ENCODE measurements at places on chromosomes 5 and 9.

DNA sequence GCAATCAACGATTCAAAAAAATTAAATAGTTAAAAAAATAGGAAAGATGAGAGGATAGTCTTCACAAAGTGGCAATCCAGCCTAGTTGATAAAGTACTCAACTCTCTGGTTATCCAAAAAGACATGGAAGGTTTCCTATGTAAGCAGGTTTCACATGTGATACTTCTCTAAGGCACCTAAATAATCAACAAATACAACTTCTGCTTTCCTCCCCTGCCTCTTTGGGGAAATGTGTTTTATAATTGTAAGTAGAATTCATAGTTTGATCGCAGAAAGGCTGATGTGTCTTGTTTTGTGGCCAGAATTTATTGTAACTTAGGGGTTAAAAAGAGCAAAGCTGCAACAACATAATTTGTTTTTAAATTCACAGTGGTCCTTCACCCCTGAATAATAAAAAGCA is 855.5 kb upstream of the DMAC1 start:
- DNase-seq = no peak

GRCh38 chr5:158642879-158643278 is 456.8 kb downstream of the EBF1 start:
- peak; percentile 8 for DNase-seq

- DNase-seq = no peak
Measured at GRCh38 chr5:31068287-31068686, 125.2 kb upstream of the CDH6 start.

DNA sequence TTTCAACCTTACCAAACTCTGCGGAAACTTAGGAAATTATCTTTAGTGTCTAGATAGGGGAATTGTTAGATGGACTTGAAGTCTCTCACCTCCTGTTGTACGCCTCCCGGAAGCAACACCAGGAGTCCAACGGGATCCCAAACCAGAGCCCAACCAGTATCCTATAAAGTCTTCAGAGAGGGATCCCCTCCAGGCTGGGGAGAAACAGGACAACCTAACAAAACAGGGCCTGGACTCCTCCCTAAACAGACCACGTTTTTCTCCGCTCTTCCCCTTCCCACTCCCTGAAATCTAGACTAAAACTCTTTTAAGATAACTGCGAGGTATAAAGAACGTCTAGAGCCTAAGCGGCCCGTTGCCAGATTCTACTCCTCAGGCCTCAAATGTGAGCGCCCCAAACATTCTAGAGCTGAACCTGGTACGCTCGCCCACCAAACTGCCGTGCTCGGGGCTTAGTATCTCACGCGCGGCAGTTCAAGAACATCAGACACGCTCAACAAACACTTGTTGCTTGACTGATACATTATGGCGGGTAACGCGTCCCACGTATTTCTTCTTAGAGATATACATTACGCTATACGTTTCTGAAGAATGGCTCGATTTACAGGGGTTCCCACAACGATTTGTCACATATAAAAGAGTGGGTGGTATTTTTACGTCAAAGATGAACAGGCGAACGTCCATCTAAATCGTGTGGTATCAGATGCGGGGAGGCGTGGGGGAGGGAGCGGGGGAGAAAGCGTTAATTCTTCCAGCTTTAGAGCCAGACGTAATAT is 663 bp upstream of the SMIM27 start:
- peak; percentile 34 for DNase-seq

DNA sequence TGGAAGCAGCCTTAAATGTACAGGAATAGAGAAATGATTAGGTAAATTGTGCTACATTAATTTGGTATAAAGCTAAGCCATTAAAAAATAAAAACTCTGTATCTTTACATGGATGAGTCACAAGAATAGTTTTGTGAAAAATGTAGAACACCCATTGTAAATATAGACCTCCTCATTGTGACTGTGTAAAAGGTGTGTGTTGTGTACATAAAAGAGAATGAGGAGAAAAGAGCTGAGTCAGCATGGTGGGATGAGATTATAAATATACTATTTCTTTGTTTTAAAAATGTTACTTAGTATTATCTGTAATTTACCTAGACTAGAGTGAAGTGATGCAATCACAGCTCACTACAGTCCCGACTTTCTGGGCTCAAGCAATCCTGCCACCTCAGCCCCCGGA is 250.5 kb downstream of the KIAA0825 start:
- DNase-seq = no peak

DNA sequence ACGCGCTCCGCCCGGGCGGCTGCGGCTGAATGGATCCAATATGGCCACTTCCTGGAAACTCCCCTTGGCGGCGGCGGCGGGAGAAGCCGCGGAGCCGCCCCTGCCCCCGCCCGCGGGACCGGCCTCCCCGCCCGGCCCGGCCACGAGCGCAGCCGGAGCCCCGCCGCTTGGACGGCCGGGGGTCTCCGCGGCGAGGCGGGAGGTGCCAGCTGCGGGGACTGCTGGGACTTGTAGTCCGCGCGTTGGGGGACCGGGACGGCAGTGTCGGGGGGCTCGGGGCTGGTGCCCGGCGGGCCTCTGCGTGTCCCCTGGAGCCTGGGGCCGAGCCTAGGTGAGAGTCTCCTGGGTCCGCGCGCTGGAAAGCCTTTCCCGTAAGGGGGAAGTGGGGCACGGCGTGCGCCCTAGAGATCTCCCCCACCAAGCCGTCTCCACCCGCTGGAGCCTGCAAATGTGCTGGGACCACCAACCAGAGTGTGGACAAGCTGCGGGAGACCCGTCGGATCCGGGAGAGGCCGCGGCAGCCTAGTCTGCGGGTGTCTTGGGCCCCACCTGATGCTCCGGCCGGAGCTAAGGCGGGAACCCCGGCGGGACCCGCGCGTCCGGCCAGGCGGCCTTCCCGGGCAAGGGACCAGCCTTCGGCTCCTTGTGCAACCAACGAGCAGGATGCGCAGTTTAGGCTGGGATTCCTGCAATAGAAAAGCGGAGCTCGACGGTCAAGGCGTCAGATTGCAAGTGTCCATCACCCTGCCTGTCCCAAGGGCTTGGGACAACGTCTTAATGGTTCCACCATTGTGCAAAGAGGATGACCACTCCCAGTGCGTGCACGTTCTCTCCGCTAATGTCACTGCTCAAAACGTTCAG is at the start of gene SEPTIN8:
Gene SEPTIN8 (minus strand): TSS at position 31 of the 861 bp plus-strand sequence. CDS start 102 bp downstream, outside the sequence.
- DNase-seq = no peak

- no peak for DNase-seq
Measured at GRCh38 chr5:10461904-10462555, 20.4 kb downstream of the ROPN1L start.

GRCh38 chr5:71706906-71707305 is 12.2 kb upstream of the CARTPT start:
- DNase-seq = no peak

DNA sequence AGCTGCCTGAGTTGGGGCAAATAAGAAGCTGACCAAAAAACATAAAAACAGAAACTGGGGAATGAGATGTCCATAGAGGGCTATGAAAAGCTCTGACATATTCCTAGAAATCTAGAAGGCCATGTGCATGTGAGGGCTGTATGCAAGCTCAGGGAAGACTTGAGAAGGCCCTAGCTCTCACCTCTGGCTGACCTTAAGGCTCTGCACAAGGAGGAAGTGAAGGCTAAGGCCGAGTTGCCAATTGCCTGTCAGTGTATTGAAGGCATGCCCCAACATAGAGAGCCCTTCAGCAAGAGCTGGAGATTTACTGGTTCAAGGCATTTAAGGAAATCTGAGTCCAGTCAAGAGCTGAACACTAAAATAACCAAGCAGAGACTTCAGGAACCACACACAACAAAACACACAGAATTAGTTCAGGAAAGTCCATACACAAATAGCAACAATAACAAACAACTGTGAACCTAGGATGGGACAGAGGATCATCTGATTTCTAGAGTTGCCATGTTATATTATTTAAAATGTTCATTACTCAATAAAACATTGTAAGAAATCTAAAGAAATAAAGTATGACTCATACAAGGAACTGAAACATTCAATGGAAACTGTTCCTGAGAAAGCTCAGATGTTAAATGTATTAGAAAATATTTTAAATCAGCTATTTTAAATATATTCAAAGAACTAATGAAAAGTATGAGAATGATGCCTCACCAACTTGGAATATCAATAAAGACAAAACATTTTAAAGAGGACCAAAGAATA is 161.8 kb downstream of the AUH start:
- no peak for DNase-seq

DNA sequence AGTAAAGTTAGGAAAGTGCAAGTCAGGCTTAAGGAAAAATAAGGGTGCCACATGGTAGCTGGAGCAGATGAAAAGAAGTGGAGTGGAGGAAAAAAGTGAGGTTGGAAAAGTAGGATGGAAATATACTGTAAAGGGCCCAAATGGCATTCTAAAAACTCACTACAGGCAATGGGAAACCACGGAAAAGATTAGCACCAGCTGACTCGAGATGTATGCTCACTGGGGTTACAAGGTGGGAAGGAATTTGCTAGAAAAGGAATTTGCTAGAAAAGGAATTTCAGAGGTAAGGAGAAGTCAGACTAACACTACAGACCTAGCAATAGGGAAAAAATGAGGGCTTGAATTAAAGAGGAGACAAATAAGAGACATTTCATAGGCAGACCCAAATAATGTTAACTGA is 3.6 kb downstream of the PSMD5 start:
- DNase-seq = no peak

GRCh38 chr5:77560677-77561263 is 68.7 kb upstream of the WDR41 start:
- peak; percentile 30 for DNase-seq

GRCh38 chr5:72499730-72500129 is 7.5 kb downstream of the ZNF366 start:
- DNase-seq = no peak

DNA sequence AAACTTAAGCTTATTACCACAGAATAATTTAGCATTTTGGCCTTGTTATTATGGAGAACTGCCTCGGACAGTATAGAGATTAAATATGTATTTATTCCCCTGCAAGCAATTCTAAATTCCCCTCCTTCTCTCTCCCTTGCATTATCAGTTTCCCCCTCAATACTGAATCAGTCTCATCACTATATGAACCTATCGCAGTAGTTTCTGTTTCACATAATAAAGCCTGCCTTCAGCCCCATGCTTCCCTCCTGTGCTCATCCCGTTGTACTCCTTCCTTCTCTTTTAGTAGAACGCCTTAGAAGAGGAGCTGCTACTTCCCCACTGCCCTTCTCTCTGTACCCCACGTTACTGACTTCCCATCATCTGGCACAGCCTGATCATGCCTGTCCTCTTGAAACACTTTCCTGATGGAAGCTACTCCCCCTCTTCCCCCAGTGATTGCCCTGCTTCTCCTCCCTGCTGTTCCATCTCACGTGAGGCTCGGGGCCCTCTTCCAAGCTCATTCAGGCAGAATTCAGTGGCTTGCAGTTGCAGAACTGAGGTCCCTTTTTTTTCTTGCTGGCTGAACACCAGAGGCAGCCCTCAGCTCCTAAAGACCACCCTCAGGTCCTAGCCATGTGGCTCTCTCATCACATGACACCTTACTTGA is 93.4 kb downstream of the PPIC start:
- DNase-seq = no peak

DNA sequence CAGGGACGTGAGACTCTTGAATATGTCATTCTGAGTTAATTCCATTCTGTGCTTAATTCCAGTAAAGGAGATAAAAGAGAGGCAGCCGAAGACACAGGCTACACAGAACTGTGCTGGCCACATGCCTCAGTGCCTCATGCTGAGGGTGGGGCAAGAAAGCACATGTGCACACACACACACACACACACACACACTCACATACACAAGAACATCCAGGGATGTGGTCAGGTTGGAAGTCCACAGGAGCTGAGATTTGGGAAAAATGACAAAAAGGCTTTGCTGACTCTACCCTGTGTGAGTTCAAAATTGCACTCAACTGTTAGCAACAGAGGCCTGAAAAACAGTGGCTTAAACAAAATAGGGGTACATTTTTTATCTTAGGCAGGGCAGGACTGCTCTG is 40.5 kb downstream of the ALG2 start:
- DNase-seq = no peak

DNA sequence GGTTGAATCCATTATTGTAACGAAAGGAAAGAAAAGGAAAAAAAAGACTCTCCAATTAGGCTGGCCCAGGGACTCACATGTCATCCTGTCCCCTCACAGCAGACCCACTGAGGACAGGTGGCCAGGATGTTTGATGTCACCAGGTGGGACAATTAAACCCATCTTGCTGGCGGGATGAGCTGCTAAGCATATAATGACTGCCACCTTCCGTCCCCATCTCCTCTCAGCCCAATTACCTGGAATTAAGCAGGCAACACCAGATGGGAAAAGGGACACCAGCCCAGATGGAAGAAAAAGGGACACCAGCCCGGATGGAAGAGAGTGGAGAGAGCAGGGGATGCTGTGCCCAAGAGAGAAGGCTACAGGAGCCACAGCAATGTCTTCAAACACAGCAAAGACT is 116.6 kb upstream of the SARDH start:
- no peak for DNase-seq
